Neural crest cell (in vitro differentiated cells): ENCODE measurements at places on chromosomes 4 and X. TPM values are rescaled to one million over a fixed set of nuclear protein-coding genes. Genes with fewer than 3 reads are reported as not detected.

DNA sequence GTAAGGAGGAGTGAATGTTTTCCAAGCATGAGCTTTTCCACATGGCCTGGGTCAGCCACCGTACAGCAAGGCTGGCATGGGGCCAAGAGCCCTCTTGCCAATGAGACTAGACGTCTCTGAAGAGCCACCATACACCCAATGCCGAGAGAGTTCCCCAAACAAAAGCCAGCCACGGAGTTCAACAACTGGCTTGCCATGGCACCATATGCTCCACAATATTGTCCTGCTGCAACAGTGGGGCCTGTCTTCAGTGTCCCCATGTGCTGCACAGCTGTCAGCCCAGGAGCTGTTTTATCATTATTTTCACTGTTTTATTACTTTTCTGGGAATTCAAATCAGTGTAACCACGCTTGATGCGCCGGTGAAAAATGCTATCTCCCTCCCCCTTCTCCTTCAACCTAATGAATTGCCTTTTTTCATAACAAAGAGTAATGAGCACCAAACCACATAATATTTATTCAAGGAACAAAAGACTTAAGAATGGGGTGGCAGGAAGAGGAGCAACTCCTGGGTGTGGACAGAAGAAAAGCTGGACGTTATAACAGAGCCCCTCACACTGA, 18.4 kb downstream of the MAML3 start:
- DNase-seq = no peak

DNA sequence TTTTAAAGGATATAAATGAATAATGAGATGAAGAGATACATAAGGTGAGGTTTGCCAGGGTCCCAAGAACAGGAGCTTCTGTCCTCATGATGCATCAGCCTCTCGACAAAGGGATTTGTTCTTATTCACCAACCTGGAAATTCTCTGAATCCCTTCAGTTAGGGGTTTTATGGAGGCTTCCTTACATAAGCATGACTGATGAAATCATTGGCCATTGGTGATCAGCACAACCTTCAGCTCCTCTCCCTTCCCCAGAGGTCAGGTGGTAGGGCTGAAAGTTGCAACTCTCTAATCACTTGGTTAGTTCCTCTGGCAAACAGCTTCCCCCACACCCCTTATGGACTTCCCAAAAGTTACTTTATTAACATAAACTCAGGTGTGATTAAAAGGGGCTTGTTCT, 222.0 kb downstream of the SPRY1 start:
- DNase-seq = no peak

DNA sequence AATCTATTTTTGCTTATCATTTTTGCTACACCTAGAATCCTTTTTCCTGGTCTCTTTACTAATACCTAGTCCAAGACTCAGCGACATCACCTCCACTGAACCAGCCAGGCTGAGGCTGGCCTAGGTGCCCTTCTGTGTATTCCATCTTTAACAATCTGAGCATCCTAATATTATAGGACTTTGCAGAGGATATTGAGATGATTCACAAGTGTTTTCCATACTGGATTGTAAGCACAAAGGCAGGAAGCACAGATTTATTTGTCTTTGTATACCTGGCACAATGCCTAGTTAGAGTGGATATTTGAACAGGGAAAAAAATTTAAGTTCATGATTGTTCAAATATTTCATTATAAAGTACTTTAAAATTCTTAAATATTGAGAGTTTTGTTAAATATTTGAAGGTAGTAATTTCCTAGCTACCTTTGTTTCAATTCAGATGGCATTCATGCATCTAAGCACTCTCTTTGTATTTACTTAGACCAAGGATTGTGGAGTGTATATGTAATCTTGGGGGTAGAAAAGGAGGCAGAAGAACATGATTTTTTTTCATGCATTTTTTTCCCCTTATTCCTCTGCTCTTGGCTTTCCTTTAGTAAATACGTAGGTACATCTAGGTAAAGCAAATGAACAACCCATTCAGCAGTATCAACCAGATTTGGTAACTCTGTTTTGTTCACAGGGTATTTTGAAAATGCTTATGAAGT, 18.4 kb downstream of the SMARCA5 start:
- no peak for DNase-seq

SLC16A2 gene
- 17.8 and 19.8 TPM in 2 replicates for total RNA-seq

DNA sequence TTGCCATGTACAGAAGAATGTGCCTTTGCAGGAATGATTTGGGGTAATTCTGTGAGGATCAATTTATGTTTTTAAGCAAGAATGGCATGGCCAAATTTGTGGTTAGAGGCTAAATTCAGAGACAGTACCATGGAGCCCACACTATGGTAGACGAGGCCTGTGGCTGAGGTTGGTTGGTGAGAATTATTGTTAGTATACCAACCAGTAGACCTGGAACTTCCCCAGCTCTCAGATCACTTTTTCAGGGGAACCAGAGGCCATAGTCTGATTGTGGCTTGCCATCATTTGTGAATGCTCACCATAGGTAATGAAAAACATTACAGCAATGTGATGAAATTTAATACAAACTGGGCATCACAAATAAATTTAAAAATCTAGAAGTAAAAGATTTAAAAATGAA, 56.3 kb downstream of the SHISA3 start:
- DNase-seq = no peak

DNA sequence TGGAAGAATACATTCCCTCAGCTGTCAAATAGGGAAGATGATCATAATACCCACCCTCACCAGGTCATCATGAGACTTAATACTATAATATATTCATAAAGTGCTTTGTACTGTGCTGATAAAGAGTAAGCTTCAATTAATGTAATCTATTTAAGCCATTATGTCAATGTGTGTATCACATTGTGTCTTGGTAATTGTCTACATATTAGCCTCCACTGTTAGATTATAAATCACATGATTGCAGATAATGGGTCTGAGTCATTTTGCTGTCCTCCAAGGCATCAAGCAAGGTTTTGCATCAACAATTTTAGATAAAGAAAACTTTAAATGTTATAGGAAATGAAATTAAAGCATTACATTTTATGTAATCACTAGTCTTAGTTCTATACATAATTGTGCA, 45.2 kb upstream of the CEP135 start:
- DNase-seq = no peak

DNA sequence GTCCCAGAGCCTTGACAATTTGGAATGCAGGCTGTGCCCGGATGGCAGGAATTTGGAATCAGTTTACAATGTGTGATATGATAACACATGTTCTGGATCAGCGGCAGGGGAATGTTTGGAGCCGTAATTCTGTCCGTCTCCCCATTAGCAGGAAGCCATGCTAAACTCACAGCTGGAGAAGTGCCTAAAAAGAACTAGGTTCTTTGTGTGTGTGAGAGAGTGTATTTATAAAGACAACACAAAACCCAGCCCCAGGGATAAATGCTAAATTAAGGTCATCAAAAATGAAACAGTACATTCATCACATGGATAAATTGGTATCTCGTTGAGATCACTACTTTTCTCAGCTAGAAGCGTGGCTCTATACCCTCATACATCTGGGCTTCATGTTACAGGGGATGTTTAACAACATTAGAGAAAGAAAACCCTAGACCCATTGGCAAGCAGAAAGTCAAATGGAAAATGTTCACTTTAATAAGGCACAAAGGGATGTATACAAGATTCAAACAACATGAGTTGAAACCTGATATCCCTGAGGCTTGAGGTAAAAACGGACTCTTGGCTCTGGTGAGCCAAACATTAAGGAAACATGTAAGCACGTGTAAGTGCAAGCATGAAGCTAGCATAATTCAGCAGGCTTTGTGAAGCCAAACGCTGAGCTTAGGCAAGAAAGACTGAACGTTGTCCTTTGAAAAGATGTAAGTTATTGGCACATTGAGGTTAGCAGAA, 18.0 kb upstream of the TMEM131L start:
- DNase-seq = no peak

GRCh38 chrX:116318672-116319071, 117.7 kb upstream of the SLC6A14 start:
- DNase-seq = no peak

DNA sequence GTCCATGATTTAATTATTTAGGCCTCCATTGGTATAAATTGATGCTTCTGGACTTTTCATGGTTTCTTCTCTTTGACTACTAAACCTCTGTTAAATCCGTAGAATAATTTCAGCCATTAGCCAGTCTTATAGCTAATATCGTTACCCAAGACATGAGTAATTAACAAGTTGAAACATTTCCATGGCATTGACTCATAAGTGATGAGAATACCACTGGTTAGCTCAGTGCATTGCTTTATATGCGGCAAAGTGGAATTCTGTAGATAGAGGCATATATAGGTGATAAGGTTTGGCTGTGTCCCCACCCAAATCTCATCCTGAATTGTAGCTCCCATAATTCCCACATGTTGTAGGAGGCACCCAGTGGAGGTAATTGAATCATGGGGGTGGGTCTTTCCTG, 80.6 kb downstream of the VCX2 start:
- DNase-seq = no peak

FAM47A gene
- total RNA-seq = not detected in 2 replicates

- DNase-seq = no peak
Observed at GRCh38 chr4:6439120-6439762, 33.2 kb downstream of the PPP2R2C start.

ZGRF1 gene
- 36.0 and 38.6 TPM in 2 replicates for total RNA-seq

FATE1 gene
- total RNA-seq = not detected in 2 replicates

ZIC3 gene
- 2.2 and 2.3 TPM in 2 replicates for total RNA-seq

RBM46 gene
- not detected in 2 replicates for total RNA-seq

- DNase-seq = no peak
Observed at GRCh38 chr4:114082348-114082747, 102.9 kb upstream of the ARSJ start.

- no peak for DNase-seq
Observed at GRCh38 chr4:173121076-173121561, 47.5 kb upstream of the GALNT7 start.

CXorf66 gene
- total RNA-seq = not detected in 2 replicates

- DNase-seq = peak; percentile 50
Observed at GRCh38 chrX:34300871-34301270, 168.8 kb upstream of the FAM47A start.

CXCL13 gene
- total RNA-seq = not detected in 2 replicates

GRCh38 chr4:113053883-113054282, 4.4 kb downstream of the ANK2 start:
- DNase-seq = no peak

- DNase-seq = no peak
Observed at GRCh38 chr4:6591781-6592180, 16.8 kb downstream of the MAN2B2 start.

- no peak for DNase-seq
Observed at GRCh38 chr4:139629436-139630125, 36.0 kb upstream of the MGST2 start.

DNA sequence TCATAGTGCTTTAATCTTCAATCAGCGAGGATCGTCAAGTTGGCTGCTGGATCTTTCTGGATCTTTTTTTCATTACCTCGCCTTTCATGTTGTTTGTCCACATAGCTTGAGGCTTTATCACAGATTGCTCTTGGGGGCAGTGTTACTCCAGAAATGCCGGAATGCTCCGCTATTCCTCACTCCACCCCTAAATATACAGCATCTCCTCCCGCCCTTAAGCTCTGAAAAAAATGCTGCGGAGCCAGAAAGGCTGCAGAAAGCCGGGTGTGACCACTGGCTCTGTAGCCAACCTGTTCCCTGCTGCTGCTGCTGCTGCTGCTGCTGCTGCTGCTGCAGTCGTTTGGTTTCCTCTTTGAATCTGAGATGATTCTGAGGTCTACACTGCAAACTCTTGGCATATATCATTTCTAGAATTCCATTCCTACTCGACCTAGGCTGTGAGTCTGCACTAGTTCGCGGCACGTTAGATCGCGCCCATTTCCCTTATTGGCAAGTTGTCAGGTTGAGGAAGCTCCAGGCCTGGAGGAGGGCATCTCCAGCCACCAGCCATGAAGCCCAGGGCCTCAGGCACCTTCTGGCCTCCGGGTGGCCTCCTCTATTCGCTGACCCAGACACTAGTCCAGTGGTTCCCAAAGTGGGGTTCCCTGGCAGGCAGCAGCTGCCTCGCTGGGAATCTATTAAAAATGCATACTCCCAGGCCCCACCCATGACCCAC, 34.2 kb downstream of the WDR13 start:
- peak; percentile 62 for DNase-seq

DNA sequence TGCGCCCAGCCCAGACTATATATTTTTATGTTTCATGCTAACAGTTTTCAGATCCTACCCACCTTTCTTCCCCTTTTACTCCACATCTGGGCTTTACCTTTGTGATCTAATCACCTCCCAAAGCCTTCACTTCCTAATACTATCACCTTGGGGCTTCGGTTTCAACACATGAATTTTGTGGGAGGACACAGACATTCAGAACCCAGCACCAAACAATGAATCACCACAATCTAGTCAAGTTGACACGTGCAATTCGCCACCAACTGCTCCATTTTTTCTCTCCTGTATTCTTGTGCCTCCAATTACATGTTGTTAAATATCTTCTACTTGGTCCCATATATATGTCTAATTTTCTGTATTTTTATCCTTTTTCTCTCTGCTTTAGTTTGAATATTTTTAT, 41.8 kb upstream of the STX18 start:
- DNase-seq = no peak

GRCh38 chr4:118036336-118036735, 2.0 kb downstream of the NDST3 start:
- no peak for DNase-seq

FHIP1A gene
- 0.23 TPM in 1 of 2 replicates, not detected in the other for total RNA-seq

DNA sequence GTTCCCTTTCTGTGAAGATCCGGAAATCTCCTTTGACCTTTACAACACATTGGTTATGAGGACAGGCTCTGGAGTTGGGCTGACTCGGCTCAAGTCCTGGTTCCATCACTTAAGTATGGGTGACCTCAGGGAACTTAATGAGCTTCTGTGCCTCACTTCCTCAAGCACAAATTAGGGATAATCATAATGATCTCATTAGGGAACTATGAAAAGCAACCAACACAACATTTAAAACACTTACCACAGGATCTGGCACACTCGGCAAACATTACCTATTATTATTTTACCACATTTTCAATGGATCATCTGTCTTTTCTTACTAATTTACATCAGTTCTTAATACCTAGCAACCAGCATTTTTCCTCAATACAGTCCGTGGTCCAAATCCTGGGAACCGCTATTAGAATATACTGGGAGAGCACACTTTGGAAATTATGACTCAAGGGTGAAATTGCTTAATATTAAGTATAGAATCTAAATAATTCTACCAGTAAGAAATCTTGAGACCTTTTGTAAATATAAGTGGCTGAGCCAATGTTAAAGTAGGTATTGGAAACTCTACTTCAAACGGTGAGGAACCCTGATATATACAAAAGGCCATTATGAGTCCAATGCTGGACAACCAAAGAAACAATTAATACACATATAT, 19.6 kb downstream of the ADGRA3 start:
- DNase-seq = no peak

AASDH gene
- 12.6 and 16.7 TPM in 2 replicates for total RNA-seq

LAMTOR3 gene
- 38.9 and 41.8 TPM in 2 replicates for total RNA-seq

GRCh38 chrX:71085900-71086299, 9.8 kb upstream of the FOXO4 start:
- DNase-seq = no peak

DNA sequence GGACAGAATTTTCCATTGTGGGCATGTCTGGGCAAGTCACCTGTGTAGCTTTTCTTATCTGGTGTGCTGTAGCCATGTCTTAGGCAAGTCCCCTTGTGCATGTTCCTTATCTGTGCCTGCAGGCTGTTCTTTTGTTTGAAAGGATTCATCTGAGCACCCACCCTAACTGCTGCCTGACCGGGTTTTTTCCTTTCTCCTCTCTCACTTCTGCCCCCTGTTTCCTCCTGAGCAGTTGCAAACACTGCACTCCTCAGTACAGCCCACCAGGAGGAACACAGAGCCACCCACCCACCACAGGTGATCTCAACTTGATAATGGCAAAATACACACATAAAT, 29.2 kb upstream of the IL9R start:
- no peak for DNase-seq

REPS2 gene
- 0.27 and 0.58 TPM in 2 replicates for total RNA-seq

GRCh38 chr4:1300466-1301455, 11.1 kb downstream of the MAEA start:
- DNase-seq = no peak
